ENCODE measurements at places on chromosomes 11 and 22.

DNA sequence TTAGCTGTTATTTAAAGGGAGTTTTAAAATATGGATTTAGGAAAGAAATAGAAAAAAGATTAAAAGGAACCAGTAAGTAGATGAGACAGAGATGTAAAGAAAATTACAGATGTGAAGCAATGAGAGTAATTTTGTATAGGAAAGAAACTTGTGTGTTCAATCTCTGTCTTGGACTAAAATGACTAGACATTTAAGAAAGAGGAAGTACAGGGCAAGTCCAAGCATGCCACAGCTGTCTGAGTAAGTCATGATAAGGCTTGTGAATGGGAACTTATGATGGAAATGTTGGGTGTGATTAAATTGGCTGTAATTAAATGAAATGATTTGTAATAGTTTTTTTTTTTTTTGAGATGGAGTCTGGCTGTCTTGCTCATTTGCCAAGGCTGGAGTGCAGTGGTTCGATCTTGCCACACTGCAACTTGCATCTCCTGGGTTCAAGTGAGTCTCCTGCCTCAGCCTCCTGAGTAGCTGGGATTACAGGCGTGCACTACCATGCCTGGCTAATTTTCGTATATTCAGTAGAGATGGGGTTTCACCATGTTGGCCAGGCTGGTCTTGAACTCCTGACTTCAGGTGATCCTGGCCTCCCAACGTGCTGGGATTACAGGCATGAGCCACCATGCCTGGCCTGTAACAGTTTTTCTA is 5.9 kb upstream of the ACY3 start:
- DNase-seq: no peak

DNA sequence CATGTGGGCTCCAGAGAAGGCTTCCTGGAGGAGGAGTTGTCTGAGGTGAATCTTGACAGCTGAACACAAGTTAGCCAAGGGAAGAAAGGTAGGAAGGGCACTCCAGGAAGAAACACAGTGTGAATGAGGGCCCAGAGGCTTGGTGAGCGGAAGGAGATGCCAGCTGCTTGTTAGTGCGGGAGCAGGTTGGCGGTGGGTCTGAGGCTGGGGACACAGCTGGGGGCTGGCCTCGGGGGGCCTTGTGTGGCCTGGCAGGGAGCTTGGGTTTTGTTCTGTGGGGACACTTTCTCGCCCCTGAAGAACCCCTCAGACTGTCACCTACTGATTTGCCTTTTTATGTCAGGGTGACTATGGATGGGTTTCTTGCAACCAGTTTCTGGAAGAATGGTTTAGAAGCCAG is 160.0 kb downstream of the ST3GAL4 start:
- DNase-seq: no peak

- DNase-seq: no peak
These were observed 483 bp upstream of the HYLS1 start for GRCh38 chr11:125886997-125887372.

DNA sequence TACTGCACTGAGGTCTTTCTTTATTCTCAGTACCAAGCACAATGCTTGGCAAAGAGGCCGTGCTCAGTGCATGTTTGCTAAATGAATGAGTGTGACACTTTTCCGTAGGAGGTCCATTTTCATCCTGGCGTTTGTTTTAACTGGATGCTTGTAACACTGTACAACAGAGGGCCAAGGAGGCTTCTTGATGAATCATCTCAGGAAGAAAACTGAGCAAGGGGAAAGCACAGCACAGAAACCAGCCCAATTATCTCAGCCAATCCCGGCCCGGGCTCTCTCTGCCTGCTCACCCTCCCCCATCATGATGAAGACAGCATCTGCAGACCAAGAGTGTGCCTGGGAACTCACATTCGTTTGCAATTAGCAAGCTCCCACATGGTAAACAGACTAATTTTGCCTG is 570.3 kb downstream of the OPCML start:
- no peak for DNase-seq

GRCh38 chr11:120168960-120169681 is 31.2 kb upstream of the TRIM29 start:
- DNase-seq: peak; percentile 40

DNA sequence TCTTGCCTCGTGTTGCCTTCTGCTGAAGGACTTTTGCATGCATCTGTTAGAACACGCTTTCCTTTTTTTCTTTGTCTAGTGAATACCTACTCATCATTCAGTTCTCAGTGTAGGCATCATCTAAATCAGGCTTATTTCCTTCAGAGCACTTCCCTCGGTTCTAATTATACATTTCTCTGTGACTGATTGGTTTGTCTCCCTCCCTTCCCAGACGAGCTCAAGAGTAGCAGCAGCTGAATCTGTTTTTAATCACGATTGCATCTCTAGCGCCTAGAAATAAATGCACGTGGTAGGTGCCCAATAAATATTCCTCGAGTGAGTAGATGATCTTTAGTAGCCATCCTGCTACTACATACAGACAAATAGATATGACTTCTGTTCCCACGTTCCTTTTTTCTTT is 6.3 kb downstream of the CEP164 start:
- DNase-seq: no peak

DNA sequence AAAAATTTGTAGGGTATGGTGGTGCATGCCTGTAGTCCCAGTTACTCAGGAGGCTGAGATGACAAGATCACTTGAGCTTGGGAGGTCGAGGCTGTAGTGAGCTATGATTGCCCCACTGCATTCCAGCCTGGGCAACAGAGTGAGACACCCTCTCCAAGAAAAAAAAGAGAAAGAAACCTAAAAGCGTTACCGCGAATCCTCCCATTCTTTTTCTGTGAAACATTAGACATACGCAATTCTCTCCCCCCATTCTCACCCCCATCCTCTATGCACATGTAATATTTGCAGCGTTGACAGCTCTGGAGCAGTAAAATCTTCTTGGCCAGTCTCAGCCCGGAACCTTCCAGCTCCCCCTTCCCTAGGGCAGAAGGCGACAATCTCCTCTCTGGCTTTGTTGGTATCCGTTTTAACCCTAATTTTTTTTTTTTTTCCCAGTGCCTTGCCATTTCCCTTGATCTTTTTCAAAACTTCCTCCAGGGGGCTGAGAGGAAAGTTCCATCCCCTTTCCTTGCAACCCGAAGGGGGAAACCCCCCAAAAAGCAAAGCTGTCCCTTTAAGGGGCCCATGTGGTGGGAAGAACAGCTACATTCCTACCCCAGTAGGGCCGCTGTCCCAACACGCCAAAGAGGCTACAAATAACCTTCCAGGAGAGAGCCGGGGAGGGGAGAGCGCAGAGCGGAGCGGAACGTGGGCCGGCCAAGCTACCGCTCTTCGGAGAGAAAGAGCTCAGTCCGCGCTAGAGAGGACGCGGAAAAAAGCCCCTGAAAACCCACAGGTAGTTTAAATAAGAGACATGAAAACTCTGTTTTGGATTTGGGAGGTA is 1.9 kb downstream of the LRP4 start:
- DNase-seq: no peak

- DNase-seq: no peak
These were observed 15.6 kb downstream of the PLA2G6 start for GRCh38 chr22:38165922-38166593.

DNA sequence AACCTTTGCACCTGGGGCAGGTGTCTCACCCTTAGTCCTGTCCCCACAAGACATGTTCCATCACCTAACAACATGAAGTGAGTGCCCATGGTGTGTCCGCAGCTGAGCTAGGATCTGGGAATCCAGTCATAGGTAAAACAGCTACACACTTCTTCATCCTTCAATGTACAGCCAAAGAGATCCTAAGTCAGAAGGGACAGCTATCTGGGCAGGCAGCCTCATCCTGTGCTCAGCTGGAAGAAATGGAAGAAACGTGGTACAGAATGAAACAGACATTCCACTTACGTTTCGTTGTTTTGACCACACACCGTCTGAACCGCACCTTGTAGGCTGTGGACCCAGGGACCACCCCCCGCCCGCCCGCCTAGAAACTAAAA is 30.8 kb downstream of the PDGFB start:
- DNase-seq: no peak

DNA sequence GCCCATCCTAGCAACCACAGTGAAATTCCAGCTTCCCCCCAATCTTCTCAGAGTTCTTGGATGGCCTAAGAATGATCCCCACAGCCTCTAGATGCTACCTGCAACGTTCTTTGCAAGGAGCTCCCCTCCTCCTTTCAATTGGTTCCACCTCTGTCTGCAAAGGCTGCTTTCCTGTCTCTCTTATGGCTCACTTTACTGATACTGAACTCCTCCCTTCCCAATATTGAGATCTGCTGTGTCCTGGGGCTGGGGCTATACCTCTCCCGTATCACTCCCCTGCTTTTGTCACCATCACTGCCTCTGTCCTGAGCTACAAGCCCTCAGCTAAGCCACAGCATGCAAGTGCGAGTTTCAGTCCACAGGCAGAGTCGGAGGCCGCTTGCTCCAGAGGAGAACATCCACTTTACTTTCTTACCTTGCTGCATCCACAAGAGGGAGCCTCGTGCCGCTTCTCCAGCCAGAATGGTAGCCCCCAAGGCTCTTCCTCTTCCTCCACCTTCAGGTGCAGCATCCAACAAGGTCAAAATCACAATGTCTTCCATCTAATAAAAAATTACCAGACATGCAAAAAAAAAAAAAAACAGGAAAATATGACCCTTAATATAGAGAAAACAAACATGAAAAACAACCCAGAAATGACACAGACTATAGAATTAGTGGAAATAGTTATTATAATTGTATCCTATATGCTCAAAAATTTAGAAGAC is 48.6 kb upstream of the TMEM45B start:
- DNase-seq: no peak

All from NCI-H1436 (cell line).